ENCODE measurements at places on chromosomes 7 and 10.

DNA sequence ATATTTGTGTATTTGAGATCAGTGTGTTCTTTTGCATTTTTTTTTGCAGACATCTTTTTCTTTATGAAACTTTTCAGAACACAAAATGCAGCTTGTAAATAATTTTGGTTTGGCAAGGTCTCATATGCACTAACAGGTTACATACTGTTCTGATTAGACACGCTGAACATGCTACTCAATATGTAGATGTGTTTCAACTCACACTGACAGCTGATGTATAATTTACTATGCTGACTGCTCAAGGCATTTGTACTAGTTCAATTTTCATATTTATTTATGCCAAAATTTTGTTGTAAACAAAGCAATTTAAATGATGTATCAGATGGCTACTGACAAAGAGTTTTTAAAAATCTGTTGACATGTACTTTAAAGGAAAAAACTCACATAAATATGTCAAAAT is 123.8 kb downstream of the TFEC start:
- DNase-seq: no peak

DNA sequence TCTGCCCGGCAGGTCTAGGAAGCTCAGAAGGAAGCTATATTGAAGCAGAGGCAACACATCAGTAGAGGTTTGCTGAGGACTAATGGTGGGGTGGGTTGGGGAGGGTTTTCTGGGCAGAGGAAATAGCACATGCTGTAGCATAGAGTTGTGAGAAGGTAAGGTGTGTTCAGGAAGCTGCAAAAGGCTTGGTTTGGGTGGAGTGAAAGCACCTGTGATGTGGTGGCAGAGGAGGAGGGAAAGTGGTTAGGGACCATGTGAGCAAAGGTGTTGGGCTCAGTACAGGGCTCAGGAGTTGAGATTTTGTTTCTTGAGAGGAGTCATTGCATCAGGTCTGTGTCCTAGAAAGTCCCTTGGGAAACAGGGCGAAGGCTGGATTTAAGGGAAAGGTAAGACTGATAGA is 294.6 kb downstream of the SORCS3 start:
- DNase-seq: no peak

DNA sequence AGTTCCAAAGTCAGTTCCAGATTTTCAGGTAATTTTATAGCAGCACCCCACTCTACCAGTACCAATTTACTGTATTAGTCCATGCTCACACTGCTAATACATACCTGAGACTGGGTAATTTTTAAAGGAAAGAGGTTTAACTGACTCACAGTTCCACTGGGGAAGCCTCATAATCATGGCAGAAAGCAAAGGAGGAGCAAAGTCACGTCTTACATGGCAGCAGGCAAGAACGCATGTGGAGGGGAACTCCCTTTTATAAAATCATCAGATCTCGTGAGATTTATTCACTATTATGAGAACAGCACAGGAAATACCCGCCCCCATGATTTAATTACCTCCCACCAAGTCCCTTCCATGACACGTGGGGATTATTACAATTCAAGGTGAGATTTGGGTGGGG is 142.4 kb downstream of the AHR start:
- DNase-seq: no peak

GRCh38 chr10:70267161-70267933 is 16.5 kb downstream of the NPFFR1 start:
- DNase-seq: no peak

GRCh38 chr10:123557366-123558108 is 108.6 kb upstream of the GPR26 start:
- no peak for DNase-seq

Measured in activated naive CD4-positive, alpha-beta T cell (primary cell).